Esophagus squamous epithelium (tissue), 5 donors: ENCODE measurements at places on chromosomes 1 and 21.

GRCh38 chr1:26537951-26538352 is 8.4 kb downstream of the RPS6KA1 start:
- no peak for DNase-seq

- no peak for DNase-seq
These were observed 55.2 kb downstream of the TENT5C start for GRCh38 chr1:117661027-117661426.

GRCh38 chr21:35096959-35097358 is 47.9 kb upstream of the RUNX1 start:
- no peak for DNase-seq

DNA sequence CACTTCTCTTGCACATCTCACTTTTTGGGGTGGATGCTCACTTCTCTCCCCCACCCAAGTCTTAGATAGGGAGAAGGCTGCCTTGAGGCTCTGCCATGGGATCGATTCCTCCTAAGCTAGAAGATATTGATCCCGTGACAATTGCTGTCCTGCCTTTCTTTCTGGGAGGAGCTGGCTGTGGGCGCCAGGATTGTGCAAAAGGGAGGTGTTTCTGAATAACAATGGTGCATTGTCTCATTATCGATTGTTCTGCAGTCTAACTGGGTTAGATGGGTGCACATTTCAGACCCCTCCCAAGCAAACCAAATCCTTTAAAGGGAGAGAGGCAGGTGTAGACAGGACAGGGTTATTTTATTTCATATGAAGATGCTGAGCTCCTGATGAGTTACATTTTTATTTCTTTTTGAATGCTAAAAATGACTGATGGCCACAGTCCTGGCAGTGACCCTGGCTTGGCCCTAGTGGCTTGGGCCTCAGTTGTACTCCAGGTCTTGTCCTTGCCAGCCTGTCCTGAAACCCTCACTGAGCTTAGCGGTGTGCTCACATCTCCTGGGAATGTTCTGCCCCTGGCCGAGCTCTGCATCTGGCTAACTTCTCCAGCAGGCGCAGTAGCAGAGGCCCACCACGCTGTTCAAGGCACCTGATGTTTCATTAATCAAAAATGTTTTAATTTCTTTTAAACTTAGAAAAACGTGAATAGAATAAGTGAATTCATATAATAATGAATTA is 99.0 kb upstream of the KAZN start:
- no peak for DNase-seq

GRCh38 chr1:30950053-30950452 is 41.5 kb upstream of the SDC3 start:
- DNase-seq: no peak

DNA sequence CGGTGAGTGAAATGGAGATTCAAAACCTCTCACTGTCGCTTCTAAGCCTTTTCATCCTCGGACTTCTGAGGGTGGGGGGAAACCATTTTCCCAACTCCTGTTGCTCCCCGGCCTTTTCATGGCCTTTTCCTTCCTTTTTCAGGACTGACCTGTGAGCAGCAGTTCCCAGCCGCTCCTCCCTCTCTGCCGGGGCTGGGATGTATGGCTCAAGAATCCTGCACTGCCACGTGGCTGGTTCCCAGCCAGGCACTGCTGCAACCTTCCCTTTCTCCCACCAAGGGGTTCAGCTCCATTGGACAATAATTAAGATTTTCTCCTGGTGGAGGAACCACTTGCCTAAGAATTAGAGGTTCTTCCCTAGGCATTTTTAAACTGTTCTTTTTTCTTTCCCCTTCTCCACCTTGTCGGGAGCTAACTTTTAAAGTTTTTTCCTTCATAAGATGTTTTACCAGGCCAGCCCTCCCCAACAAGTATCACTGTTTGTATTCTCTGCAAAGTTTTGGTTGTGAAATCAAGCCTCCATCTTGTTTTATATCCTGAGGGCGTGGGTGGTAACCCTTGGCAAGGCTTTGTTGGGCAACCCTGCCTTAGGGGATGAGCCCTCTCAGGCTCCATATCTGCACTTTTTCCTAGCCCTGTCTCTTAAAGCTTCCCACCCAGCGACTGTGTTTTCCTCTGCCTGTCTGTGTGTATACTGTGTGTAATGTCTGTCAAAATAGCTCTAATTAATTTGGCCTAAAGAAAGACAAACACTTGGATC is 1166.6 kb upstream of the ADGRL2 start:
- DNase-seq: no peak

DNA sequence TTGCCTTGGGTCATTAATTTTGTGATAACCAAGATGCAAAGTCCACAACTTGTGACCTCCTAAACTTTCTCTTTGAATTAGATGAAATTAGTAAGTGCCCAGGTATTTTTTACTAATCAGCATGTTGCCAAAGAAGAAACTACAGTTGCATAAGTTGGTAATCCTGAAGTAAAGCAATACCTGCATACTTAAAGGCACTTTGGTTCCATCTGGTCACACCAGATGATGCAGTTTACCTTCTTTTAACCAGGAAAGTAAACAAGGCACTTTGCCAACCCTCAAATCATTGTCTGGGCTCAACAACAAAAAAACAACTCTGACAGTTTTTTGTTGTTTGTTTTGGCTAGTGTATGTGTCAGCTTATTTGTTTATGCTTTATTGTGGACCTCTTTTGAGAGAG is 55.5 kb upstream of the DYNLT5 start:
- DNase-seq: no peak

- DNase-seq: no peak
These were observed 180.0 kb downstream of the ETS2 start for GRCh38 chr21:38985568-38986378.

GRCh38 chr1:186298851-186299250 is 76.2 kb downstream of the TPR start:
- DNase-seq: no peak

- DNase-seq: no peak
These were observed 19.2 kb upstream of the SLC44A5 start for GRCh38 chr1:75630004-75630594.

DNA sequence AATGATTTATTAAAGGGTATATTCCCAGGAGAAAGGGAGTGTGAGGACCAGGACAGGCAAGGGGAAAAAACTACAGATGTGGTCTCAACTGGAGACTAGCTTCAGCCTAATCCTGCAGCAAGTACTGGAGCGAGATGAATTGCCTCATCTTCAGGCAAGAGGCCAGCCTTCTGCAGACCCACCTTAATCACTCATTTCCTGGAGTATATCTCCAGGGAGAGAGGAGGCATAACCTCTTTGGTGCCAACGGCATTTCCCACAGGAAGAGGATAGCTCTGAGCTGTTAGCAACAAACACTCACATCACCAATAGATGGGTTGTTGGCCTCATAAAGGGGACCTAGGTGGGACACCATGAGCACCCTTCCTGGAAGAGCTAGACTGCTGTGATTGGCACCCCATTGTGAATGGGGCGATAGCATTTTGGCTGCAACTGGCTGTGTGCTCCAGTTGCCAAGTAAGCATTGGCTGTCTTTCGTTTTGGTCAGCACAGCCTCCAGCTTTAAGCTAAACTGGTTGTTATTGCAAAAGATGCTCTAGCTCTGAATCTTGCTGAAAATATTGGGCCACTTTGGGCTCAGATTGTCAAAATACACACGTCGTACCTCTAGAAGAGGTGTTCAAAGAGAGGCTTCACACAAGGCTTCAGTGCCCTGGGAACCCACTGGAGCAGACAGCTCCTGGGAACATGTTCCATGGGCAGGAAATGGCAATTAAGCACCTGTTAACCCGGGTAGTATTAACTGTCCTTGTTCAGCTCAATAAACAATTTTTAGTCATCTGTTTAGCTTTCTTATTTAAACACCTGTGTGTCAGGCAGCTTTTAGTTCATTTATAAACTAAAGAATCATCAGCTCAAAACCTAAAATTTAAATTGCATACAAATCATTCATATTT is 314.8 kb upstream of the C1orf87 start:
- no peak for DNase-seq

GRCh38 chr1:202154148-202154765 is 6.1 kb downstream of the PTPN7 start:
- no peak for DNase-seq

DNA sequence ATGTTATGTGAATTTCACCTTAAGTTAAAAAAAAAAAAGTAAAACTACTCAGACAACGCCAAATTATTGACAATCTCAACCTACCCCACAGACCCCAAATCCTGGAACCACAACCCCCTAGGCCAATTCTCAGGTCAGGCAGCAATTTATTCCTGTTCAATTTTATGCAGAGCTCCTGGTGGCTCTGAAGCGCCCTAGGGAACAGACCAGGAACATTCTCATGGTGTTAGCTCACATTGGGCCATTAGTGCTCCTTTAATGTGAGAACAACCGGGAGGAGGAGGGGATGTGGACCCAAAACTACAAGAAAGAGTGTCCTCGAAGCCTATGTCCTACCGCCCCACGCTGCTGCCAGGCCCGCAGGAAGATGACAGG is 403 bp upstream of the PSEN2 start:
- DNase-seq: no peak

- DNase-seq: no peak
These were observed 553.0 kb downstream of the SMYD3 start for GRCh38 chr1:245953876-245954660.
